Activated CD4-positive, CD25-positive, alpha-beta regulatory T cell treated with anti-CD3 and anti-CD28 coated beads, Interleukin-2, amount 50 U/mL, for 72 hours (primary cell): ENCODE measurements at places on chromosomes 11 and 22.

- no peak for DNase-seq
Measured at GRCh38 chr22:36136988-36137387, 23.6 kb downstream of the APOL3 start.

DNA sequence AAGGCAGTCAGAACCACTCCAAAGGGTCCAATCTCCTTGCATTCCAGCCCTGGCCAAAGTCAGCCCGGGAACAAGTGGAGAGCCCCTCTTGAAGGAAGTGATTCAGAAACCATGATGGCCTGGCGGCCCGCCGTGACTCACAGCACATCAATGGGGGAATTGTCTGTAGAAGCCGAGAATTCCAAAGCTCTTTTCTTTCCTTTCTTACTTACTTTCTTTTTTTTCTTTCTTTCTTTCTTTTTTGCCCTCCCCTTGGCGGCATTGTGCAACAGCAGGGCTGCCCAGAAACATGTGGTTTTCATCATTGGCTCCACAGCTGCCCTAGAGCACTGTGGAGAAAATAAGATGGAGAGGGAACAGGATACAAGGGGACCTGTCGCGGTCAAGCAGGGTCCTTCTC is 140.2 kb upstream of the TIMP3 start:
- no peak for DNase-seq

DNA sequence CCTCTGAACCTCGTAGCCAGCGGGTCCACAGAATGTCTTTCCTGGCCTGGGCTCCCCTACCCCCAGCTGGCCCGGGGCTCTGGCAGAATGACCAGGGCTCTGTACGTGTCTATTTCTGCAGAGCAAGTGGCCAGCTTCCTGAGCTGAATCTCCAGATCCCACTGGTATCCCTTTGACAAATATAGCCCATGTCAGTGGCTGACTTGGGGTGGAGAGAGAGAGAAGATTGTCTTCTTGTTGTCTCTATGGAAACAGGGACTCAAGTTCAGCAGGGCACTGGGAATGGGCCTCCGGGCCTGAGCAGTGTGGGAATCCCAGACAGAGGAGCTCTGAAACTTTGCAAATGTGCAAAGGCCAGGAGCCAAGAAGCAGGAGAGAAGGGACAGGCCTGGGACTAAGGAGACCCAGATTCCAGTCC is 33.9 kb downstream of the ANO1 start:
- no peak for DNase-seq

GRCh38 chr11:11662578-11662977 is 40.8 kb upstream of the GALNT18 start:
- DNase-seq = no peak

- no peak for DNase-seq
Measured at GRCh38 chr11:44334356-44335004, 24.5 kb upstream of the ALX4 start.

GRCh38 chr11:72358466-72359405 is 75.6 kb downstream of the CLPB start:
- no peak for DNase-seq

DNA sequence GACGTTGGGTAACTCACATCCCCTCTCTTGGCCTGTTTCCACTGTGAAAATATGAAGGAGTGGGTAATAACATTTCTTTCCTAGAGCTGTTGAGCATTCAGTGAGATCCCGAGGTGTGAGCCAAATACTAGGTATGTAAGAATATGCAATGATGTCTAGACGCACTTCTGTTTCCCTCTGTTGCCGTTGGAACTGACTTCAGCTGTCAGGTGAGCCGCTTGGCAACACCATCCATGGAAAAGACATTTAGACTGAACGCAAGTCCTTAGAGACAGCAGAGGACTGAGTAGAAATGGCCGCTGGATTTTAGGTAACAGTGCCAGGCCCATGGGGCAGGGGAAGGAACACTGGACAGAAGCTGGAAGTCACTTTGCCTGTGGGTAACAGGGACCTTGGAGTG is 29.5 kb upstream of the SHANK2 start:
- DNase-seq = no peak

DNA sequence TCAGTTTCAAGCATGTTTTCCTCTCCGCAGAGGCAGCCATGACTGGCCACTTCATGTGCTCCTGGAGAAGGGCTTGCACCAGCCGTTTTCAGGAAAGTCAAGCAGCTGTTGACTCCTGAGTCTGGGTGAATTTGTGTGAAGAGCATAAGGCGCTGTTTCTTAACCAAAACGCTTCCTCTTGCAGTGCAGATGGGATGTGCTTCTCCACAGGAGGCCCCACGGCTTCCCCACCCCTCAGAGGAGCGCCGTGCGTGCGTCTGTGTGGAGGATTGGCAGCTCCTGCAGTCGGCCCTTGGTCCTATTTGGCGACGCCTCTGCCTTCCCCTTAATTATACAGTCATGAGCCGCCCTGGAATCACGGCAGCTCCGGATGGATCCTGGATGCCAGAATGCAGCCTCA is 54.1 kb upstream of the B3GAT1 start:
- DNase-seq = no peak

DNA sequence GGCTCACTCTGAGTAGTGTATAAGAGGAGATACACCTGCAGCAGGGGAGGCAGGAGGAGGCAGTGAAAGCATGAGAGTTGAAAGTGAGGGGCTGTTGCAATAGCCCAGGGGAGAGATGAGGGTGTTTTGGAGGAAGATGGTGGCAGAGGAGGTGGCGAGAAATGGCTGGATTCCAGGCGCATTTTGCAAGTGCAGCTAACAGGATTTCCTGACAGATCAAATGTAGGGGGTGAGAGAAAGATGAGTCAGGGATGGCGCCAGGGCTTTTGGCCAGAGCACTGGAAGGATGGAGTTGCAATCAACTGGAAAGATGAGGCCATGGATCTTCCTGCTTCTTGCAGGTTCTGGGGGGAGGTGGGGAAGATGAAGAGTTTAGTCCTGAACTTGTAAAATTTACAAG is 16.8 kb upstream of the TSPAN18 start:
- DNase-seq = no peak

DNA sequence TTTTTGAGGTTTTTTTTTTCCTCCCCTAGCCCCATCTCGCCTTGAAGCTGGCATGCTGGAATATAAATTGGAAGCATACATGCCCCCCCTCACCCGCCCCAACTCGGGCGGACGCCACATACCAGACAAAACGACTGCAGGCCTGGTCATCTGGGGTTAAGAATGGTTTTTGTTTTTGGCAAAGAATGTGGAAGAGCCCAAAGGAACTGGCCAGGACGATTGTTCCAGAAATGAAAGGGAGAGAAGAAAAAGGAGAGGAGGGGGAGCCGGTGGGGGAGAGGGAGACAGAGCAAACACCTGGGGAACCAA is 25.0 kb downstream of the MN1 start:
- DNase-seq = no peak

DNA sequence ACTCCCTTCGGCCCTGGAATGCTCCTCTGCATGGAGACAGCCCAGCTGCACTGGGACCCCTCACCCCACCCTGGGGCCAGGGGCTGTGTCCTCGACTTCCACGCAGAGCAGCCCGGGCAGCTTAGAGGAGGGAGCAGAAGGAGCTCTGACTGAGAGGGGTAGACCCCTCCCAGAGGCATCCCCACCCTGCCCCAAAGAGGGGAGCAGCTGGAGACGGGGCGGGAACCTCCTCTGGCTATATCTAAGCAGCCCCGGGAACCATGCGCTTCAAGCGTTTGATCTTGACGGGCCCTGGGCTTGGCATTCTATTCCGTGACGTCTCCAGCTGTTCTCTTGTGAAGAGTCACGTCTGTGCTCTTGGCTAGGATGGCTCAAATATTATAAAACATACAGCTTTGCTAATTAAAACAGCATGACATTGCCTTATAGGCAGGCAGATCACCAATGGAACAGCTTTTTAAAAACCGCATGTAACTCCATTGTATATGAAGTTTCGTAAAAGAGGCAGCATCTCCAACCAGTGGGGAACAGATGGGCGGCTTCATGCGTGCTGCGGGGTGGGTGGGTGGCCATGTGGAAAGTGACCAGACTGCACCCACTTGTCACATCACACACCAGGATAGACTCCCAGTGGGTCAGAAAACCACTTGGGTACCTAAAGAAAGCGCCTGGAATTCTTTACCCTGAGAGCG is 7.7 kb downstream of the KCNQ1 start:
- no peak for DNase-seq

GRCh38 chr11:100925935-100926334 is 203.7 kb downstream of the PGR start:
- no peak for DNase-seq

GRCh38 chr11:71396548-71397123 is 51.6 kb downstream of the DHCR7 start:
- no peak for DNase-seq

DNA sequence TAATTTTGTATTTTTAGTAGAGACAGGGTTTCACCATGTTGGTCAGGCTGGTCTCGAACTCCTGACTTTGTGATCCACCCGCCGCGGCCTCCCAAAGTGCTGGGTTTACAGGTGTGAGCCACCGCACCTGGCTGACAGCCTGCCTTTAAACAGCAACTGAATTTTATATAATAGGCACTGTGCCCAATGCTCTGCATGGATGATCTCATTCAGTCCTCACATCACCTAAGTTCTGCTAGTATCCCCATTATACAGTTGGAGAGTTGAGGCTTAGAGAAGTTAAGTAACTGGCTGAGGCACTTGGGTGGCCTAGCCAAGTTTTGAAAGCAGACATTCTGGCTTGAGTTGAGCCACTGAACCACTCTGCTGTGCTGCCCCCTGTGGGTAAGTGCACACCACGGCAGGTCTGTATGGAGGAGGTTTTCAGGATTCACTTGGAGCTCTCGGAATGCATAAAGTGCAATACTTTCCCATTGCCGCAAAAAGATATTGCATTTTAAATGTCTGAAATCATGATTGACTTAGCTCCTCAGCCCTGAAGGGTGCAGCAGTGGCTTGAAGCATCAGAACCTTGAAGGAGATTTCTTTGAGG is 112.4 kb downstream of the LDLRAD3 start:
- no peak for DNase-seq

- DNase-seq = no peak
Measured at GRCh38 chr11:89249196-89249595, 71.5 kb downstream of the TYR start.

GRCh38 chr11:61699737-61700160 is 19.6 kb downstream of the DAGLA start:
- DNase-seq = no peak

GRCh38 chr11:108788565-108789199 is 123.8 kb downstream of the DDX10 start:
- DNase-seq = no peak

GRCh38 chr11:13047884-13048283 is 38.8 kb downstream of the RASSF10 start:
- no peak for DNase-seq

- no peak for DNase-seq
Measured at GRCh38 chr22:43376765-43377547, 33.8 kb upstream of the SCUBE1 start.

DNA sequence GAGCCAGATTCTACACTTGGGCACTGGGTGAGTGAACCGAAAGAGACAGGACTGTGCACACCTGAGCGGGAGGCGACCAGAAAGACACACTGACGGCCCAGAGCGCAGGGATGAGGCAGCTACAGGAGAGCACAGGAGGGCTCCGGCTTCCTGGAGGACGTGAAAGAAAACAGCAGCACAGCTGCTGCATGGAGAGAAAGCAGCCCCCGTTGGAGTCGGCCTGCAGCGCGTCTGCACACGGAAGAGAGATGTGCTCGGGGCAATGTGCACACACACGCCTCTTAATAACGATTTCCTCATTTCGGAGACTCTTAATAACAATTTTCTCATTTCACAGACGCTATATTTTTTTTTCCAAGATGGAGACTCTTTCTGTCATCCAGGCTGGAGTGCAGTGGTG is 160.4 kb downstream of the CTTN start:
- no peak for DNase-seq

DNA sequence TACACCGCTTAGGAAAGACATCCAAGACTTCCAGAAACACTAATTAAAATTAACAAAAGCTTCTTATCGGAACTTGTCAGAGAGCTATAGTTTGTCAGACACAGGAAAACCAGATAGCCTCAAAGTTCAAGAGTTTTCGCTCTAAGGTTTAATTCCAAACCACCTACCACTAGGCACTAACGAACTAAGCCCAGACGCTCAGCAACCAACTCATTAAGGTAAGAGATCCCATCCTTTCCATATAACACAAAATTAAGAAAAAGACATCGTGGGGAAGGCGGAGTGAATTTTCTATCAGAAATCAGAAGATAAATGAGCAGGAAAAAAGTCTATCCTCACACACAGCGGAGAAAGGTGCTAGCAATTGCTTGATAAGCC is 382 bp downstream of the IMMP1L start:
- no peak for DNase-seq

DNA sequence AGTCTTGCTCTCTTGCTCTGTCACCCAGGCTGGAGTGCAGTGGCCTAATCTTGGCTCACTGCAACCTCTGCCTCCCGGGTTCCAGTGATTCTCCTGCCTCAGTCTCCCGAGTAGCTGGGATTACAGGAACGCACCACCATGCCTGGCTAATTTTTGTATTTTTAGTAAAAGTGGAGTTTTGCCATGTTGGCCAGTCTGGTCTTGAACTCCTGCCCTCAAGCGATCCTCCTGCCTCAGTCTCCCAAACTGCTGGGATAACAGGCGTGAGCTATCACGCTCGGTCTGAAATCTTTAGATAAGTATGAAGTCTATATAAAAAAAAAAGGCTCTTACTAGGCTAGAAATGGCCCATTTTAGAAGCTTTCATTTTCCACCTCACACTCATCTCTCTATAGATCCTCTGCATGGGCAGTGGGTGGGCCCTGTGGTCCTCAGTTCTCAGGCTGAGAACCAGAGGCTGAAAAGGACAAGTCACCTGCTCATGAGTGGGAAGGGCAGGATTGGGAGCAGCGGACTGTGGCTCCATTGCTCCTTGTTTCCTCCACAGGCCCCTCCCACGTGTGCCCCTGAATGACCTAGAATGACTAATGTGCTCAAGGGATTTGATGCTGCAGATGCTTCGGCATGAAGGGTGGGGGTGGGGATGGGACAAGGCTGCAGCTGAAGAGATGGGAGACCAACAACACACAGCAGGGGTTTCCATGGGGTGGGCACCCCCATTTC is 19.8 kb upstream of the PRAME start:
- no peak for DNase-seq

GRCh38 chr22:38881997-38882879 is 10.2 kb upstream of the CBX6 start:
- no peak for DNase-seq

GRCh38 chr11:14898906-14899305 is 6.9 kb upstream of the CYP2R1 start:
- DNase-seq = no peak

GRCh38 chr11:134554106-134554505 is 142.1 kb upstream of the B3GAT1 start:
- no peak for DNase-seq

- no peak for DNase-seq
Measured at GRCh38 chr22:40703174-40703573, 23.9 kb downstream of the MCHR1 start.
